ENCODE measurements at places on chromosomes 7 and 10.

DNA sequence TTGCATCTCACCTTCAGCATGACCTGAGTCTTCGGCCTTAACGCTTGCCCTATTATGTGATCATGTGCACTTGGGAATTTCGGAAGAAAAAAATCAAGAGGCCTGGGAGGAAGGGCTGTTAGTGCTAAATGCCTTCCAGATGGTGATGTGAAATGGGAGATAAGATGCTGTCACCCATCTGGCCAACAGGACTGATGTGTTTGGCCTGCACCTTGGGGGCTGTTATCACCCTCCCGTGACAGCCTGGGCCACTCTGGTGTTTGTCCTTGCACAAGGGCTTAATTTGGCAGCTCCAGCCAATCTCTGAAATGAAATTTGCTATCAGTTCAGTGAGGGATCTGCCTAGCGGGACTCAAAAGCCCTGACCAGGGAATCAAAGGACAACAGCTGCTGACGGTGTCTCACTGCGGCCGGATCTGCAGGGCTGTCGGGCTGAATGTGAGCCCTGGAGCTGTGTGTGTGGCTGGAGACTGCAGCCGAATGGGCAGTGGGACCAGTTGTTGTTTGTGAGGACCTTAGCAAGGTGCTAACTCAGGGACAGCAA is 131.4 kb upstream of the BTBD16 start:
- DNase-seq = no peak

- DNase-seq = no peak
These were observed 8.8 kb downstream of the ACSL5 start for GRCh38 chr10:112382515-112383235.

DNA sequence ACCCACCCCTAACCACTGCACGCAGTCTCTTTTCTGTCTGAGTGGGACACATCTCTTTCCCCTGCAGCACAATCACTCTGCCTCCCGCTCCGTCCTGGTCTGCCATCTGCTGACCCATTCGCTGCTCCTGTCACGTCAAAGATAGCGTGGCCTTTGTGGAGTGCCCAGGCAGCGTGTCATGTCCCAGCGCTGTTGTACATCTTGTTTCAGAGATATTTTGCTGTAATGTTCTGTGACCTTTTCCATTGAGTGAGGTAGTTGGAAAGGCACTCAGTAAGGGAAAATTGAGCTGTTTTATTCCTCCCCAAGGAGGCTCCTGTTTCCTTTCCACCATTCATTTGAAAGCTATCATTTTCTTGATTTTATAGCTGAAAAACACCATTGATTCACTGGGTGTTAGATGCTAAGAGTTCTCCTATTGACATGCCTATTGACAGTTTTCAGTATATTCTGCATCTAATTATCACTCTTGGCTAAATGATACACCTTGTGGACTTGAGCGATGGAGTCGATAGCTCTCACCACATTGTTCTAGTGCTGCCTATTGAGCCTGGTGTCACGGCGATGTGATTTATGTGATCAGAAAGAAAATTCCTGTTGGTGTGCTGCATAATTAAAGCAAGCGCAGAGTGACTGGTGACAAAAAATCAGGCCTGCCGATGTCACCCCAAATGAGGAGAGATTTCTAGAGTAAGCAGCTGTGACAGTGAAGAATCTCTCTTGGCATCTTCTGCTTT is 372.6 kb downstream of the LRMDA start:
- no peak for DNase-seq

GRCh38 chr7:67438198-67438882 is 441.7 kb downstream of the TYW1 start:
- DNase-seq = no peak

DNA sequence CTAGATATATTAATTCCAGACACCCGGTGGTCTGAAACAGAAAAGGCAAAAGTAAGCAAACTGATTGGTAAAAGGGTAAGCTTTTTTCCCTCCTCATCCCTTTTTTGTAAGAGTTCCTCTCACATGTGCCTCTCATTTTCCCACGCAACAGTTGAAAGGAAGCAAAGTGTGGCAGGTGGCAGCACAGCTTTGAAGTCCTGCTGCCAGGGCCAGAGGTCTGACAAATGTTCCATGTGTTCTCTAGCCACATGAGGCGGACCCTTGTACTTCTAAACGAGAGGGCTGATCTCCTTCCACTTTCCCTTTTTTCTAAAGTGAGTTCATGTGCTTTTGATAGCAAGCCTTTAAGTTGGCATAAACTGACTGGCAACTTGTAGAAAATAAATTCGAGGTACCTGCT is 217.5 kb downstream of the POLR1F start:
- DNase-seq = no peak

- no peak for DNase-seq
These were observed 75.5 kb upstream of the GTF2I start for GRCh38 chr7:74581916-74582440.

GRCh38 chr10:88707429-88708155 is 1.5 kb downstream of the LIPK start:
- DNase-seq = no peak

- no peak for DNase-seq
These were observed 16.0 kb upstream of the TMEM168 start for GRCh38 chr7:112806156-112806555.

- DNase-seq = no peak
These were observed 11.8 kb downstream of the MMRN2 start for GRCh38 chr10:86945361-86946212.

- DNase-seq = no peak
These were observed 1.5 kb downstream of the KCND2 start for GRCh38 chr7:120274482-120274881.

Data from central memory CD4-positive, alpha-beta T cell (primary cell).